Astrocyte (in vitro differentiated cells and primary cell): ENCODE measurements at places on chromosomes 1 and 21. TPM values are rescaled to one million over a fixed set of nuclear protein-coding genes. Genes with fewer than 3 reads are reported as not detected.

Gene MARK1
- total RNA-seq: 4.7 and 10.8 TPM in 2 replicates

Gene PGLYRP3
- total RNA-seq: not detected in 2 replicates

DNA sequence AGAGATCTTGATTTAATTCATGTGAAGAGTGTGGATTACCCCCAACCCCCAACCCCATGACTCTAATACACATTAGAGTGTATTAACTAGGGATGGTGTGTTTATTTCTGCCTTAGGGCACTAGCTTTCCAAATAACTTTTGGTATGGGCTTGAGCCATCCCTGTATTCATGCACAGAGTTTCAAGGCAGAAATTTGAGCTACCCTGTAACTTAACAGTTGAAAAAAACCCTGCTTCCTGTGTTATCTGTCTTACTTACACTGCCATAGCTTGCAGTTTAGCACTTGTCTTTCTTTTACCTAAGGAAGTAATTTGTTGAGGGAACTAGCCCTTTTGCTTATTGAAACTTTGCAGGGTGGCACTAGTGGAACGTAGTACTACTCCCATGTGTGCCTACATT is 6.3 kb downstream of the SRSF11 start:
- peaks cover 53% of the 10 kb centered on the region for H3K36me3 ChIP-seq
- peaks cover 4% of the 10 kb centered on the region for H3K4me1 ChIP-seq
- DNase-seq: no peak
- H3K27me3 ChIP-seq: no peaks in the 10 kb centered on the region
- no peak overlapping the region for H3K27ac ChIP-seq

GRCh38 chr1:210292231-210292871 is 36.4 kb upstream of the HHAT start:
- H3K27me3 ChIP-seq: peaks cover 18% of the 10 kb centered on the region
- peak overlapping the region; percentile 40 for H3K4me3 ChIP-seq
- H3K27ac ChIP-seq: no peak overlapping the region

GRCh38 chr1:49052102-49052501 is 275.4 kb upstream of the BEND5 start:
- H3K4me3 ChIP-seq: no peak overlapping the region
- no peaks in the 10 kb centered on the region for H3K27me3 ChIP-seq
- no peaks in the 10 kb centered on the region for H3K4me1 ChIP-seq
- H3K27ac ChIP-seq: no peak overlapping the region
- no peak for DNase-seq
- no peaks in the 10 kb centered on the region for H3K36me3 ChIP-seq
